ENCODE measurements at places on chromosomes 11 and 22.

GRCh38 chr11:47950396-47950795 is 30.0 kb upstream of the PTPRJ start:
- DNase-seq, result no peak

GRCh38 chr22:46976143-46976542 is 213.7 kb downstream of the TBC1D22A start:
- no peak for DNase-seq

DNA sequence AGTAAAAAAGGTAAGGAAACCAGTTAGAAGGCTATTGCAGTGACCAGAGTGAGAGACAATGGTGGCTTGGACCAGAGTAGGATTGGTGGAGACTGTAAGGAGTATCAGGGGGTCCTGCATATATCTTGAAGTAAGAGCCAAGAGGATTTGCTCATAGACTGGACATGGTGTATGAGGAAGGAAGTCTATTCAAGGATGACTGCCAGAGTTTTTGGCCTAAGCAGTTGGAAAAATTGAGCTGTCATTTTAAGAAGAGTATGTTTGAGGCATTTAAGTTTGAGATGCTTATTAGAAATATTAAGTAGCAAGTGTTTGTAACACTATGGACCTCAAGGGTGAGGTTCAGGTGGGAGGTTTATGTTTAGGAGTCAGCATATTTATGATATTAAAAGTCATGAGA is 596.6 kb downstream of the METTL15 start:
- no peak for DNase-seq

DNA sequence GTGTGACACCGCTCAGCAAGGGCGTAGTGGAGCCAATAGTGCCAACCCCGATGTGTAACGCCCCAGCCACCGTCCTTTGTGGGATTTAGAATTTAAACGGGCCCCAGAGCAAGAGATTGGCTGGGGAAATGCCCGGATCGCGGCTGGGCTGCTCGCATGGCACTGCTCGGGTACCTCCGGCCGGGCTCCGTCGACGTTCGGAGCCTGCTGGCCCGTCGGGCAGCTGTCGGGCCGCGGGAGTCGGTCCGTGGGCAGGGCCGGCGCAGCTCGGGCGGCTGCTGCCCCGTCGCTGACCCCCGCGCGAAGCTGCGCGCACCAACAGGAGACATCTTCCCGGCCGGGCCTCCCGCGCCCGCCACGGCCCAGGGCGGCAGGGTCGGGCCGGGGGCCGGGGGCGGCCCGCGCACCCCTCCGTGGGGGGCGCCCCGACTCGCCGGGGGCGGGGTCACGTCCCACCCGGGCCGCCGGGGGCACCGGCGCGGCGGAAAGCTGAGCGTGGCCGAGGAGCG is 1.3 kb upstream of the KDM2A start:
- DNase-seq, result no peak

DNA sequence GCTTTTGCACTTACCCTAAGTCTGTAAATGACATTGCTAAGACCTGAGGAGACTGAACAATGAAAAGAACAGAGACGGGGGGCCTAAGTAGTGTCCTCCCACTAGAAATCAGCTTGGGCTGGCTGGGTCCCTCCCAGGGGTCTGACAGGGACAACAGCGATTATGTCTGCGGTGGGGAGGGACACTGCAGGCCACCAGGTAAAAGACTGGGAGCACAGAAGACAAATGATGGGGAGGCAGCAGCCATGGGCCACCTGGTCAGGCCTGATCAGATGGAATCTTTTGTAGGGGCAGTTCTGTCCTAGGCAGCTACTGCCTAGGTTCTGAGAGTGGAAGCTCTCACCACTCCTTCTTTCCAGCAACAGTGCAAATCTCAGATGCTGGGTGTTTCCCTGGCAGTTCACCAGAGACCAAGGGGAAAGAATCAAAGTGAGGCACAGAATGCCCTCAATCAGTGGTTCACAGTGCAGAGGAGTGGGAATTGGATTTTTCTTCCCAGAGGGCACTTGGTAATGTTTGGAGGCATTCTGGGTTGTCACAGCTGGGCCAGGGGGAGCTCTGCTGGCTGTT is 59.1 kb upstream of the GNAZ start:
- no peak for DNase-seq
